Stimulated activated CD4-positive, alpha-beta T cell treated with anti-CD3 and anti-CD28 coated beads, Interleukin-12 subunit alpha, Interleukin-12 subunit beta, amount 100 ng/mL, for 48 hours (primary cell): ENCODE measurements at places on chromosomes 11 and 22.

DNA sequence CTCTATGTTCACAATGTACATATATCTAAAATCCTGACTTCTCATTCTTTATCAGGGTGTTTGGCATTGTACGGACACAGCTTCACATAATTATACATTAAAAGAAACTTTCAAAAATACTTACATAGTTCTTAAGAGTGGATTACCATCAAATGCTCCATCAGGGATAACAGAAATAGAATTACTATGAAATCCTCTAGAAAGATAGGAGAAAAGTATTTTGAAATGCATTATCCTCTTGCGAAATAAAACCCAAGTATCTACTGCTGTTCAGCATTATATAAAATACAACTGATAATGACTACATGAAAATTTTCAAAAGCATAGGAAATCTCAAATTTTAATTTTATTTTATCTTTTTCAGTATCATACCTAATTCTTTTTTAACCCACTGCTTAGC, 17.8 kb upstream of the CCDC34 start:
- DNase-seq: no peak

GRCh38 chr22:22025320-22026156, 43.0 kb upstream of the TOP3B start:
- no peak for DNase-seq

DNA sequence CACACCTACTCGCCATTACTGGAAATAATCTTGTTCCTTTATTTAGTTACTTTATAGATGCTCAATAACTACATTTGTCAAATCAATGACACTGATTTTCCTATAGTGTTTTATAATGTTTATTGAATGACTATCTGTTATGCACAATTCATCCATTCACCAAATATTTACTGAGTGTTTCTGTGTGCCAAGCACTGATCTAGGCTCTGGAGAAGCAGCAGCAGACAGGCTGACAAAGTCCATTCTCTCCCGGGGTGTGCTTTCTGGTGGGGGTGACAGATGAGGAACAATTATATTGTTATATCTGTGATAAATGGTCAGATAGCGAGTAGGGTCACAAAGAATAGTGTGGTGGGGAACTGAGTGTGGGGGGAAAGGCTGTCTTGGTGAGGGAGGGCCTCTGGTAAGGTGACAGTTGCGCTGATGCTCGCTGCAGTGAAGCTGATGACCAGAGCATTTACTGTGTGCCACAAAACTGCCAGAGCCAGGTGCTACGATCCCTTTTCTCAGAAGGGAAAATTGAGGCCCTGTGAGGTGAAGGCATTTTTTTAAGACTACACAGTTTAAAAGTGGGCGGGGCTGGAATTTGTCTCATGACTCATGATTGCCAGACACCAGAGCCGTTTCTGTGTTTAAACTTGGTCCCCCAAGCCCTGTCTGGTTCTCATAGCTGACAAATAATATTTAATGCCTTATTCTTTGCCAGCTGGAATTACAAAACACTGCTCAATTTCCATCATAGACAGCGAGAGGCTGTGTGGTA, 10.2 kb downstream of the PACS1 start:
- DNase-seq: peak; percentile 16

GRCh38 chr11:131392528-131393255, 22.3 kb downstream of the NTM start:
- DNase-seq: no peak

- no peak for DNase-seq
These were observed 31.5 kb downstream of the KIAA0930 start for GRCh38 chr22:45208993-45209838.

GRCh38 chr11:95652002-95652472, 137.5 kb downstream of the FAM76B start:
- DNase-seq: no peak

DNA sequence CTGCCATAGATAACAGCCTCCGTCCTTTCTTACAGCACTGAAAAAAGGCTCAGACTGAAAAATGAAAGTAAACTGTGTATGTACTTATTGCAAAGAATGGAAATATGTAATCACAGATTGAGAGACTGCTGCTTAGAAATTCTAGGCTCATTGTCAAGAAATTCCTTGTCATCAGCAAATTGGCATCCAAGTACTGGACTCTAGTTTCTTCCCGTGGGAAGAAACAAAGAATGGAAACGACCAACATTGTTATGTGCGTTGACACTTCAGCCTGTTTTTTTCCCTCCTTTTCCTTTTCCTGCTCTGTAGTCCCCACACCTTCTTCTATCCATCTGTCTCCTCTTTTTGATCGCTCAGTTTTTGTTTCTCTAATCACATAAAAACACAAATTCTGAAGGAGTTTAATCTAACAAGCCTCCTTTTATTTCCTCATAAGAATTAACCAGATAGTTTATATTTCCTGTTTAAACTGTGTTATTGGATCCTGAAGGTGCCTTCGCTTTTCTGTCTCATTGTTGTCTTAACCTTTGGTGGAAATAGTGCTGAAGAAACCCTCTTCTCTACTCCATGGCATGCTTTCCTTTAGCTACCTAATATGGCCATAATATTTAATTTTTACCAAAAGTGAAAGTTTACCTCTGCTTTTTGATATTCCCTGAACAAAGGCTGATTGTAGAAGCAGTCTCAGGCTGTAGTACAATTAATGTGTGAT, 20.0 kb upstream of the CASP12 start:
- no peak for DNase-seq

DNA sequence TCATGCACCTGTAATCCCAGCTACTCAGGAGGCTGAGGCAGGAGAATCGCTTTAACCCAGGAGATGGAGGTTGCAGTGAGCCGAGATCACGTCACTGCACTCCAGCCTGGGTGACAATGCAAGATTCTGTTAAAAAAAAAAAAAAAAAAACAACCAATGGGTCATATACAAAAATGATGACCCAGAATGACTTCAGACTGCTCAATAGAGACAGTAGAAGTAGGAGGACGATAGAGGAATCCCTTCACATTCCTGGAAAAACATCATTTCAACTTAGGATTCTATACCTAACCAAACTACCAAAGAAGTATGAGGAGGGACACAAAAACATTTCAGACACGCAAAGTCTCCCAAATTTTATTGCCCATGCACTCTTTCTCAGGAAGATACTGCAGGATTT, 14.1 kb upstream of the CBX7 start:
- DNase-seq: no peak

- DNase-seq: no peak
These were observed 21.4 kb downstream of the XRCC6 start for GRCh38 chr22:41642331-41643110.

GRCh38 chr11:69385832-69386427, 92.0 kb downstream of the MYEOV start:
- DNase-seq: no peak

GRCh38 chr22:26740253-26740652, 82.9 kb downstream of the MIAT start:
- no peak for DNase-seq

GRCh38 chr11:130023204-130023603, 20.6 kb upstream of the PRDM10 start:
- DNase-seq: no peak

- DNase-seq: no peak
These were observed 2.0 kb downstream of the ANO3 start for GRCh38 chr11:26333906-26334305.
